ENCODE measurements at places on chromosomes 11 and 22. TPM values are rescaled to one million over a fixed set of nuclear protein-coding genes. Genes with fewer than 3 reads are reported as not detected.

DNA sequence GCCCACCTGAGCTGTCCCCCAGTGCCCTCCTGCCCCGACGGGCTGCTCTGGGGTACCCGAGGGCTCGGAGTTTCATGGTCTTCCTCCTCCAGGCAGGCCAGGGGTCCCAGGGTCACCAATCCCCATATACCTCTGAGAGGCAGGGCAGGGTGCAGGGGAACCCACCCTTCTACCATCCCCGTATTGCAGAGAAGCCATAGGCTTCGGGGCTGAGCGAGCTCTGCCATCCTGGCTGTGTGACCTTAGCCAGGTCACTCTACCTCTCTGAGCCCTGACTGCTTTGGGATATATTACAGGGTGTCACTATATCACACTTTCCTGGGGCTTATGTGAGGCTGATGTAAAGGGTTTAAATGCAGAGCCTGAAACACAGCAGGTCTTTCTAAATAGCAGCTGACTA, 57.4 kb downstream of the NAT10 start:
- H3K27ac ChIP-seq = no peak overlapping the region
- no peak overlapping the region for H3K4me3 ChIP-seq
- H3K27me3 ChIP-seq = no peaks in the 10 kb centered on the region
- no peaks in the 10 kb centered on the region for H3K4me1 ChIP-seq

- no peaks in the 10 kb centered on the region for H3K4me1 ChIP-seq
- peak overlapping the region; percentile 55 for H3K27ac ChIP-seq
- no peaks in the 10 kb centered on the region for H3K36me3 ChIP-seq
- no peaks in the 10 kb centered on the region for H3K27me3 ChIP-seq
- no peak for DNase-seq
- H3K4me3 ChIP-seq = no peak overlapping the region
These were observed 101.6 kb downstream of the CCDC81 start for GRCh38 chr11:86476109-86476861.

GRCh38 chr22:29733362-29734201, 13.8 kb downstream of the CABP7 start:
- no peaks in the 10 kb centered on the region for H3K4me1 ChIP-seq
- no peak overlapping the region for H3K4me3 ChIP-seq
- peaks cover 47% of the 10 kb centered on the region for H3K36me3 ChIP-seq
- no peak for DNase-seq
- no peak overlapping the region for H3K27ac ChIP-seq

GRCh38 chr22:20981787-20982562, at the start of gene LZTR1:
TSS of gene LZTR1 (plus strand) at chr22:20982297. CDS start at chr22:20982372, 75 bp downstream.
- peaks cover 15% of the 10 kb centered on the region for H3K36me3 ChIP-seq
- H3K27ac ChIP-seq = peak within 1 kb of the TSS; percentile 85
- H3K27me3 ChIP-seq = no peaks in the 10 kb centered on the region
- peak within 1 kb of the TSS; percentile 90 for H3K4me3 ChIP-seq

GRCh38 chr11:132278801-132279574, 908.6 kb downstream of the NTM start:
- H3K4me3 ChIP-seq = no peak overlapping the region
- H3K27ac ChIP-seq = no peak overlapping the region
- H3K4me1 ChIP-seq = no peaks in the 10 kb centered on the region
- no peak for DNase-seq
- no peaks in the 10 kb centered on the region for H3K36me3 ChIP-seq
- no peaks in the 10 kb centered on the region for H3K27me3 ChIP-seq

- no peak for DNase-seq
- no peaks in the 10 kb centered on the region for H3K36me3 ChIP-seq
These were observed 5.8 kb downstream of the MRPL23 start for GRCh38 chr11:1952806-1953482.

DNA sequence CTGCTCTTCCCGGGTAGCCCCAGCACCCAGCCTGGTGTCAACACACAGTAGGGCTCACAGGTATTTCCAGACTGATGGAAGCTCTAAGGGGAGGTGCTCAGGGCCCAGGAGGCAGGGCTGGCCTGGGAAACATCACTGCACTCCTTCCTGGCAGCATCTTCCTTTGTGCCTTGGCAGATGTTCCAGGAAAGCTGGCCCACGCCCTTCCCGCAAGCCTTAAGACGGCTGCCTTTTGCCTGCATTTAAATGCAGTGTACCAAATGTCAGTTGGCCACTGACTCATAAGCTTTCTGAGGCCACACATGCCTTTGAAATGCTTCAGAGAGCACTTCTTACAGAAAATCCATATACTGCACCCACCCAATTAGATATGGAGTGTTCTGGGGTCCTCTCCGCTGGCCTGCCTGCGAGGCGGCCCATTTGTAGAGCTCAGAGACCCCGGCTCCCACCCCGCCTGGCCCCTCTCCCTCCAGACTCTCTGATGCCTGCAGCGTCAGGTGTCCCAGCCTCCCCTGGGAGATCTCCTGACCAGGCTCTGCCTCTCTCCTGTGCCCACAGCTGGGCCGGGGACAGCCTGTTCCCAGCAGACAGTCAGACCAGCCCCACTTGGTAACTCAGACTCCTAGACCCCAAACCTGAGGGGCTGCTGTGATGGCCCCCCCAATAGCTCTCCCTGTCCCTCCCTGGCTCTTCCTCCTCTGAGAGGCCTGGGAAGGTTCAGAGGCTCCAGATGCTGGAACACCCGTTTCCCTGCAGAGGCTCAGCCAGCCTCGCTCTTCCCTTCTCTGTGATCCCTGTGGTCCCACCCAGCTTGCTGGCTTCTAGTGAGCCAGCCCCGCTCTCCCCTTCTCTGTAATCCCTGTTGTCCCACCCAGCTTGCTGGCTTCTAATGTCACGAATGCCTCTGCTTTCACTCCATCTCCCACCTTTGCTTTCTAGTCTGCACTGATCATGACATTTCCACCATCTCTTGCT, 47.6 kb upstream of the THY1 start:
- DNase-seq = no peak
- H3K27me3 ChIP-seq = no peaks in the 10 kb centered on the region
- H3K36me3 ChIP-seq = no peaks in the 10 kb centered on the region
- H3K27ac ChIP-seq = no peak overlapping the region

DNA sequence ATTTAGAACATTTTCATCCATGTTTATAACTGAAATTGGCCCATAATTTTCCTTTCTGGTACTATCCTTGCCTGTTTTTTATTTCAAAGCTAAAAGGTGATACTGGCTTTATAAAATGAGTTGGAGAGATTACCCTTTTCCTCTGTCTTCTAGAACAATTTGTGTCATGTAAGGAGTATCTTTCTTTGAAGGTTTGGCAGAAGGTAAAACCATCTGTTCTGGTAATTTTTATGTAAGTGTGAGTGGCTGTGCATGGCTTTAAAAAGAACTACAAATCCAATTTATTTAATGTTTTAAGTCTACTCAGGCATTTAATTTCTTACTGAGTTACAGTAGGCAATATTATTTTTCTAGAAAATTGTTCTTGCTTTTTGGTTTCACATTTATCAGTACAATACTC, 7.7 kb upstream of the MRGPRD start:
- H3K36me3 ChIP-seq = no peaks in the 10 kb centered on the region
- H3K4me3 ChIP-seq = no peak overlapping the region
- H3K27me3 ChIP-seq = no peaks in the 10 kb centered on the region
- no peak for DNase-seq

DNA sequence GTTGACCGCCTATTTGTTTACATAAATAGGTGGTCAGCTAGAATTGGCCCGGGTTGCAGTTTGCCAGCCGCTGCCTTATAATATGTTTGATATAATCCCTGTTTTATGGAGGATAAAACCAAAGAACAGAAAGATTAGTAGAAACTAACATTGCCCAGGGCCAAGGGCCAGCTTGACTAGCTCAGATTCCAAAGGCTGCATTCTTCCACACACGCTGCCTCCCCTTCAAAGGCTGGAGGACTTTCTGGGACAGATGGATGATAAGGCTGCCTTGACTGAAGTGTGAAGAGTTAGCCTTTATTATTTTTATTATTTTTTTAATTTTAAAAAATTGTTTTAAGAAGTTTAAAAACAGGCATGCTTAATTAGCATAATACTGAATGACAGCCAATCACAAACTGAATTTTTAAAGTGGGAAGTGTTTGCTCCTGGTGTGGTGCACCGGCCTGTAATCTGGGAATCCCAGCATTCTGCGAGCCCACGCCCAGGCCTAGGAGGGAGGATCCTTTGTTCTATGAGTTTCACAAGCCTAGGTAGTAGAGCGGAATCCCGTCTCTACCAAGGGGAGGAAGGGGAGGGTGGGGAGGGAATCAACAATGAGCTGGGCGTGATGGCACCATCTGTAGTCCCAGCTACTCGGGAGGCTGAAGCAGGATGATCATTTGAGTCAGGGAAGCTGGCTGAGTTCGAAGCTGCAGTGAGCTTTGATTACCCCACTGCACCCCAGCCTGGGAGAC, 114.9 kb downstream of the NAV2 start:
- peaks cover 11% of the 10 kb centered on the region for H3K36me3 ChIP-seq
- H3K27ac ChIP-seq = no peak overlapping the region
- no peak for DNase-seq
- H3K4me1 ChIP-seq = peaks cover 35% of the 10 kb centered on the region
- H3K4me3 ChIP-seq = no peak overlapping the region

DNA sequence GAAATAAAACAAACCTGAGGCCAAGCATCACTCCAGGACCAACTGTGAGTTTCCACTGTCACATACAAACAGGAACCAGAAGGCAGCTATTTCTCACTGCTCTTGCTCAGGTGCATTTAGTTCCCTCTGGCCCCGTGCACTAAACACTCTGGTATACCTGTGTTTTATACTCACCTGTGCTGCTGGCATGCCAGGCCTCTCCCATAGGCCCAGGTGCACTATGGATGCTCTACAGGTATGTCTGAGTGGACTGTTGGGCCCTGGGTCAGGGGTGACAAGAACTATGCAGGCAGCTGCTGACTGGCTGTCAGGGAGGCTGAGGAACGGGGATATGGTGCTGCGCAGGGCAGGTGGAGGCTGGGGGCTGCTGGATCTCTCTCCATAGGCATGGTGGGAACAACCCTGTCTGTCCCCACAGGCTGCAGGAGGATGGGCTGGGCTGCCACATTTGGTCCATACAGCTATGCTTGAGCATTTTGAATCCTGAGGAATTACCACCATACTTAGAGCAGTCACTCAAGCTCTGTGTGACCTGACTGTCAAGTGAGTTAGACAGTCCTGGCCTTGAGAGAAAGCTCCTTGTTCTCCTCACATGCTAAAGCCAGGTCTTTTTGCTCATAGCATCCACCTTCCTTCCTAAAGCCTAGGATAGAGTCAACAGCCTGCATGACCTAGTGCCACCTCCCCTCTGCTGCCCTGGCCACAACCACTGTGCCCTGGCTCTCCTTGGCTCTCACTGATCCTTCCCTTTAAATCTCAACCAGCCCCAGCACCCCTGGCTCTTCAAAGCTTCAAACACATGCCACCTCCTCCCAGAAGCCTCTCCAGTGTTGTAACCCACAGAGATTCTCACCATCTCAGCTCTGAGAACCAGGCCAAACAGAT, 72.9 kb downstream of the C11orf58 start:
- H3K27me3 ChIP-seq = no peaks in the 10 kb centered on the region
- H3K4me3 ChIP-seq = no peak overlapping the region
- no peak overlapping the region for H3K27ac ChIP-seq
- H3K36me3 ChIP-seq = no peaks in the 10 kb centered on the region

GRCh38 chr11:45294499-45294898, 8.4 kb upstream of the SYT13 start:
- DNase-seq = no peak
- no peak overlapping the region for H3K4me3 ChIP-seq
- H3K27me3 ChIP-seq = no peaks in the 10 kb centered on the region
- no peak overlapping the region for H3K27ac ChIP-seq

GRCh38 chr11:72813740-72814285, 398 bp upstream of the ATG16L2 start:
- peak overlapping the region; percentile 81 for H3K4me3 ChIP-seq
- H3K4me1 ChIP-seq = peaks cover 10% of the 10 kb centered on the region
- no peaks in the 10 kb centered on the region for H3K27me3 ChIP-seq
- DNase-seq = peak; percentile 88
- peak overlapping the region; percentile 92 for H3K27ac ChIP-seq
- peaks cover 21% of the 10 kb centered on the region for H3K36me3 ChIP-seq

- H3K4me3 ChIP-seq = no peak overlapping the region
- no peaks in the 10 kb centered on the region for H3K4me1 ChIP-seq
- DNase-seq = no peak
- H3K27me3 ChIP-seq = no peaks in the 10 kb centered on the region
- H3K27ac ChIP-seq = no peak overlapping the region
These were observed 26.3 kb upstream of the VPREB1 start for GRCh38 chr22:22218302-22218701.

- H3K36me3 ChIP-seq = no peaks in the 10 kb centered on the region
- peak overlapping the region; percentile 76 for H3K27ac ChIP-seq
- H3K4me1 ChIP-seq = peaks cover 44% of the 10 kb centered on the region
- DNase-seq = no peak
- H3K4me3 ChIP-seq = peak overlapping the region; percentile 32
These were observed 9.3 kb downstream of the PRDM11 start for GRCh38 chr11:45155627-45156180.

- H3K4me3 ChIP-seq = peak overlapping the region; percentile 90
- no peaks in the 10 kb centered on the region for H3K27me3 ChIP-seq
- no peak for DNase-seq
These were observed 762 bp upstream of the CCDC134 start for GRCh38 chr22:41799486-41800347.

DNA sequence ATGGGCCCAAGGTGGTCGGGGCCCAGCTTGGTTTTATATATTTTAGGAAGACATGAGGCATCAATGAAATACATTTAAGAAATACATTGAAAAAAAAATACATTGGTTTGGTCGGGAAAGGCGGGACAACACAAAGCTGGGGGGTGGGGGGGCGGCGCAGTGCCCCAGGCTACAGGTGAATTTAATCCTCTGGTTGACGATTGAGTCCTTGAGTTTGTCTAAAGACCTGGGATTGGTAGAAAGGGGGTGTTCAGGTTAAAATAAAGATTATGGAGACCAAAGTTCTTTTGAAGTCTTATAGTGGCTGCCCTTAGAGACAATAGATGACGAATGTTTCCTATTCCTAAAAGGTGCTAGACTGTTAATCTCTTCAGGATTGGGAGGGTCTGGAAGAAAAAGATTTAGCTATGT, 3.1 kb downstream of the IFITM1 start:
- peak overlapping the region; percentile 61 for H3K27ac ChIP-seq
- no peaks in the 10 kb centered on the region for H3K36me3 ChIP-seq
- no peak for DNase-seq
- no peaks in the 10 kb centered on the region for H3K27me3 ChIP-seq
- peaks cover 7% of the 10 kb centered on the region for H3K4me1 ChIP-seq
- peak overlapping the region; percentile 47 for H3K4me3 ChIP-seq

GRCh38 chr11:1815311-1815710, 19.5 kb upstream of the SYT8 start:
- H3K36me3 ChIP-seq = no peaks in the 10 kb centered on the region
- H3K27ac ChIP-seq = no peak overlapping the region
- DNase-seq = no peak
- H3K4me1 ChIP-seq = peaks cover 4% of the 10 kb centered on the region
- H3K27me3 ChIP-seq = no peaks in the 10 kb centered on the region

GRCh38 chr11:528815-529727, 6.3 kb downstream of the HRAS start:
- H3K27me3 ChIP-seq = no peaks in the 10 kb centered on the region
- DNase-seq = peak; percentile 57
- H3K36me3 ChIP-seq = peaks cover 27% of the 10 kb centered on the region
- peaks cover 4% of the 10 kb centered on the region for H3K4me1 ChIP-seq
- no peak overlapping the region for H3K4me3 ChIP-seq

ARHGEF17 gene
- 193 TPM for total RNA-seq

NCF4 gene
- total RNA-seq = 13.7 TPM

PATE4 gene
- total RNA-seq = not detected

OR5M10 gene
- not detected for total RNA-seq

CHRM1 gene
- total RNA-seq = not detected

OR8D4 gene
- total RNA-seq = not detected

RIBC2 gene
- not detected for total RNA-seq

SLCO2B1 gene
- total RNA-seq = 403 TPM

GNB1L gene
- total RNA-seq = 7.9 TPM

PANX3 gene
- not detected for total RNA-seq

KAT5 gene
- 31.0 TPM for total RNA-seq

F2 gene
- 2.6 TPM for total RNA-seq

NPAS4 gene
- total RNA-seq = 5.0 TPM

All from ascending aorta (tissue), 2 donors.